ENCODE measurements at places on chromosomes 4 and X.

GRCh38 chr4:137393044-137393443 is 139.2 kb downstream of the PCDH18 start:
- DNase-seq, result no peak

DNA sequence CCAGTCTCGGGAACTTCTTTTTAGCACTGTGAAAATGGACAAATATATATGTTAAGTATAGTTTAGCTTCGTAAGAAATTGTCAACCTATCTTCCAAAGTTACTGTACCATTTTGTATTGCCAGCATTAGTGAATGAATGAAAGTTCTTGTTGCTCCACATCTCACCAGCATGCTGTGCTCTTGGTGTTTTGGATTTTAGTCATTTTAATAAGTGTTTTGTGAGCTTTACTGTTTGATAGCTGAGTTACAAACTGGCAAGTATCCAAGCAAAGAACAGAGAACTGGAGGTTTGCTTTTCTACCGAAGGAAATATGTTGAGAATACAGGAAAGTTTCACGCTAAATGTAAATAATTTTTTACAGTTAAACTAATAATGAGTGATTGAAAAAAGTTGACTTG is 33.0 kb downstream of the SNCA start:
- no peak for DNase-seq

- DNase-seq, result no peak
Observed at GRCh38 chr4:100299046-100299840, 109.0 kb upstream of the DDIT4L start.

- DNase-seq, result no peak
Observed at GRCh38 chr4:7524843-7525242, 90.1 kb upstream of the PSAPL1 start.

GRCh38 chr4:86054286-86055032 is 305.4 kb downstream of the MAPK10 start:
- DNase-seq, result no peak

GRCh38 chr4:165502916-165503907 is 124.4 kb downstream of the CPE start:
- peak; percentile 31 for DNase-seq

DNA sequence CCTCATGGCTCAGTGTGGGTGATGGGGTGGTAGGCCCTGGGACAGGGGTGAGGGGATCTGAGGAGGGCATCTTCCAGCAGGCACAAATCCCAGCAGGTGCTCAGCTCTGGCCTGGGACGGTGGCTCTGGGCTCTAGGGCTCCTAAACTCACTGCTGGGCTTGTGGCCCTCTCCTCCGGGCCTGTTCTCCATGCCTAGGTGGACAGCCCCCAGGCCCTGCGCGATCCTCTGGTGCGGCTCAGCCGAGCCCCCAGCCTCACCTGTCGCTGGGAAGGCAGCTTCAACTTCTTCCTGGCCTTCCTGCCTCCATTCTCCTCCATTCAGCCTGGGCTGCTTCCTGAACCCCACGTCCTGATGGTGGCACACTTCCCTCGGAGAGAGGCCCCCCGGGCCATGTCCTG is 19.3 kb upstream of the FGFR3 start:
- no peak for DNase-seq

DNA sequence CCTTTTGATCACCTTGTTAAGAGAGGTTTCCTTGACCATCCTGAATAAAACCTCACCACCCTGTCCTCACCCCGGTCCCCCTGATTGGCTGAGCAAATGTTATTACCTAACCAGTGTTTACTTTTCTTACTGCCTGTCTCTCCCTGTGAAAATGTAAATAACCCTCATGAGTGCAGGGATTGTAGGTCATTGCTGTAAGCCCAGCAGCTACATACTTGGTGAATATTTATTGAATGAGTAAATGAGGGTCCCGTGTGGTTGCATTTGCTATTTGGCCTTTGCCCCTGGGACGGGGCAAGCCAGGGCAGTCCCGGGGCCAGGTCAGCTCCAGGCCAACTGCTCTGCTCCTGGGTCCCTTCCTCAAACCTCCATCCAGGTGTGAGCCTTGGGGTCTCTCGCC is 55.5 kb upstream of the CLCN4 start:
- DNase-seq, result peak; percentile 42

DNA sequence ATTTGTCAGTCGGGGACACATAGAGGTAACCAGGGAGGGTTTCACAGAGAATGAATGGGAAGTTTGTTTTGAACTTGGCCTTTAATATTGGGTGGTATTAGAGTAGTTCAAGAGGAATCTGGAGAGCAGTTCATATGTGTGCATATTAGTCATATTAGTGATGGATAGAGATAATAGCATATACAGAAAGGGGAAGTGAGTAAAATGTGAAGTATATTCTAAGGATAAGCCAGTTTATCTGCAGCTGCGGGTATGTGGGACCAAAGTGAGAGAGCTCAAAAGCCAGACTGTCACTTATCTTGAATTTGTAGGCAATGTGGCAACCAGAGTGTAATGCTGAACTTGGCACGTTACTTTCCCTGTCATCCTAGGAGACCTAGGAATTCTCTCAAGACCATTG is 169.9 kb downstream of the AFF2 start:
- no peak for DNase-seq

- DNase-seq, result no peak
Observed at GRCh38 chr4:184936071-184936470, 82.2 kb upstream of the HELT start.

DNA sequence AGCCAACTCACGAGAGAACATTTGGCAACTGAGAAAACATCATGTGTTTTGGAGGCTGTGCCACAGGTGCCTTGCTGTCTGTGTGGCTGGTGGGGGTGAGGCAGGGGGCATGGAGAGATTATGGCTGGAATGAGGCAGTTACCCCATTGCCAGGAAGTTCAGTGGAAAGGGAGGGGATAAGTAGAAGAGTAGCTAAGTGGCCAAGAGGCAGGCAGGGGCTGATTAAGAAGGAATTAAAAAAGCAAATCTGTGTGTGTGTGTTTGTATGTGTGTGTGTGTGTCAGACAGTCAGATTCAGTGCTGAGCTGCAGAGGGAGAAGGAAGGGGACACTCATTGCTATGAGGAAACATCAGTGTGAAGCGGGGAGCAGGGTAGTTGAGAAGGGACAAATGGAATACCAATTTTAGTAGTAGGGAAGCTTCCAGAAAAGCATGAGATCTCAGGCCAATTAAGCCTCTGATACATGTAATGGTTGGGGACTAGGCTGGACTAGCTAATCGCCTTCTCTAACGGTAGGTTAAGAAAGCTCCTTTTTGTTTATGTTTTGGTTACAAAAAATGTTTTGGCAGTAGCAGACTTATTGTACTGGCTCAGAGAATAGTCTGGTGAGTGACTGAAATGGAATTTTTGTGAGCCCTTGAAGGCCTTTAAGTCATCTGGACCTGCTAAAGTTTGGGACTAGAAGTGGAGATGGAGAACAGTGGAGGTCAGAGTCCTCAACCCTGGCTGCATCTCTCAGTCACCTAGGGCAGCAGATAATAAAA is 18.5 kb downstream of the TMEM164 start:
- no peak for DNase-seq

DNA sequence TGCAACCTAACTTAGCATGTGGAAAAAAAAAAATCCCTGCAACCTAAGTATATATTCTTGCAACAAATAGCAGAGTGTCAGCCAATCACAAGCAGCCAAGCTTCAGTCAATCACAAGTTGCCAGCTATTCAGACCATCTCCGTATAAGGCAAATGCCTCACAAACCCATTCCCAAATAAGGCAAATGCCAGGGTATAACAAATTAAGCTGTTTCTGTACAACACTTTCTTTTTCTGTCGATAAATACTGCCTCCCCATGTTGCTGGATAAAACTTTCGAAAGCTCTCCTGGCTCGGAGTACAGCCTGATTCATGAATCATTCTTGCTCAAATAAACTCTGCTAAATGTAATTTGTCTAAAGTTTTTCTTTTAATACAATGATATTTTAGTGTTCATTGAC is 460.7 kb upstream of the SMIM31 start:
- DNase-seq, result no peak

DNA sequence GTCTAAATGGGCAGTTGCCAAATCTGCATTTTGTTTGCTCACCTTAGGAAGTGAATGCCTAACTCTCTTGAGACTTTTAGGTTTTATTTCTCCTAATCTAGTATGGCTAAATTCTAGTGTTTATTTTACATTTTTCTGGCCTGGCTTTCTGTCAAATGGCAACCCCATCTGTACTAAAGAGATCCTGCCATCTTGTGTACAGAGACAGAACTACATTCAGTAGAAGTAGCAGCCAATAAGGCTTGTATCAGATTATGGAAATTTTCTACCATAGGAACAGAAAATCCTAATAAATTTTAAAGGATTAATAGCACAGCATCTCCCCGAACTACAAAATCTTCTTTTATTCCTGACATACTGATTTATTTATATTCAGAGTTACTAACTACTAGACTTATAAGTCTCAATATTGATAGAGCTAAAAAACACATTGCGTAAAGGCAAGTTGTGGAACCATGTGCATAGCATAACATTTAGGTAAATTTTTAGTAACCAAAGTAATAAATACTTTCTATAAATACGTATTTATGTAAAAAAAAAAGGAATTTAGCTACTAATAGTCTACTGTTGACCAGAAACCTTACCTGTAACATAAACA is 45.5 kb downstream of the TMEM144 start:
- DNase-seq, result peak; percentile 13

DNA sequence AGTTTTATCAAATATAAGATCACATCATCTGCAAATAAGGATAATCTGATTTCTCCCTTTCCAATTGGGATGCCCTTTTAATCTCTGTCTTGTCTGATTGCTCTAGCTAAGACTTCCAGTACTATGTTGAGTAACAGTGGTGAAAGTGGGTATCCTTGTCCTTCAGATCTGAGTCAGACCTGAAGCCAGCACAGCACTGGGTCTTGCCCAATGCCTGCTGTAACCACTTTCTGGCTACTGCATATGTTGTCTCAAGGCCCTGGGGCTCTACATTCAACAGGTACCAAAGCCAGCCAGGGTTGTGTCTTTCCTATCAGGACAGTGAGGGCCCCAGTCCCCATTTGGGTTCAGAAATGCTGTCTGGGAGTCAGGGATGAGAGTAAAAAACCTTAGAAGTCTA is 90.3 kb downstream of the CYSLTR1 start:
- DNase-seq, result no peak

GRCh38 chr4:139619644-139620043 is 46.0 kb upstream of the MGST2 start:
- no peak for DNase-seq

DNA sequence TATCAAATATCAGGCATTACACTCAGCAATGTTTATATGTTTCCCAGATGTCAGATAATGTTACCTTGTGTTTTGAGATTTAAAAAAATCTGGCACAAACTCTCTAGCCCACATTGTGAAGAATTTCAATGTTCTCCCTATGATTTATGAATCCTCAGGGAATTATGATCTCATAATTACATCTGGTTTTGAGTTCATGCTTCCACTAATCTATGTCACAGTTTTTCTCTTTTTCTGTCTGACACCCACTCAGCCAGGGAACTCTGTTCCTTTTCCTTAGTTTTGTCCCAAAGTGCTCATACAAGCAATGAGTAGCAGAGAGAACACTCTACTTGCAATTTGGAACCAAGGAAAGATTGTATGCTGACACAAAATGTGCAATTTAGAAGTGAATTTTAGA is 212.1 kb upstream of the POF1B start:
- no peak for DNase-seq

DNA sequence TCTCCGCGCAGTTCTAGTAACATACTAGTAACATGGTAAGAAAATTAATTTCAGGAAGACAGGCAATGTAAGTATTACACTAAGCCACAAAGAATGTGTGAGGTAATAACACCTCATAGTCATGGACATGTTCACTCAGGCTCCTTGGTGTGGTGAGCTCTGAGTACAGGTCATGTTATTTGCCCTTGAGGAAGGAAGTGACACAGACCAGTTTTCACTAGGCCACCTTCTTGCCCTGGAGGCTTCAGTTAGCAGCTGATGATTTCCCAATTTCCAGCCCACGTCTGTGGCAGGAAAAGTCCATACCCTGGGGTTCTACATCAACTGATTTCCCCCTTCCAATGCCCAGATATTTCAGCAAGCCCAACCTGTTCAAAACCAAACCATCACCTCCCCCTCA is 6.7 kb downstream of the APOO start:
- DNase-seq, result peak; percentile 68

DNA sequence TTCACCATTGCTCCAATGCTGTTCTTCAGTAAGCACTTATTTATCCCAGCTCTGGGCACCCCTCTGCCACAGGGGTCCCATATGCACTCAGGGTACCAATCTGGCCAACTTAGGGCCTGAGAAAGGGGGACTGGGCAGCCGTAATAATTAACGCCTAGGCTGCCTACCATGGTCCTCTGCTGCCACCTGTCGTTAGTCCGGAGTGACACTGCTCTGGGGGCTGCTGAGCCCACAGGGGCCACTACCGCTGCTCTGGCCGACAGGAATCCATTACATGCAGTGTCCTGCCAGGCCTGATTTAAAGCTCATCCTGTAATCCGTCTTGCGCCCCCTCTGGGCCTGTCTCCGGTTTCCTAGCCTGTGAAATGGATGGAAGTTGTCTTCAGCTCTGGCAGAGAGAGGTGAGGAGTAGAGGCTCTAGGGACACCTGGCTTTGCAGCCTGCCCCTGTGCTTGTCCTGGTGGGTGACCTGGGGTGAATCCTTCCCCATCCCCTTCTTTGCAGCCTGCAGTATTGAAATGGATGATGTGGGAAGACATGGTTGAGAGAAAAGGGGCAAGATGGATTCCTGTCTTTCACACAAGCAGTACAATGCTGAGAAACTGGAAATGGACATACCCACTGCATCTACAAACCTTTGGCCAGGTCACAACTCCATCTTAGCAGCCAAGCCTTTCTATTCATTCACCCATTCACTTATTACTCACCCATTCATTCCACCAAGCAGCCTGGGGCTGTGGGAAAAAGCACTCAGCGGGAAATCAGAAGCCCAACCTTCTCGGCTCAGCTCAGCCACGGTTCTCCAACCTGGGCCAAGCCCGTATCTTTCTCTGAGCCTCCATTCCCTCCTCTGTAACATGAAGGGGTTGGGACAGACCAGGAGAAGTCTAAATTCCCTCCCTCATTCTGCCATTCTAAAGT is 116.3 kb upstream of the NALF2 start:
- peak; percentile 46 for DNase-seq

GRCh38 chrX:135340831-135341230 is 31.6 kb downstream of the ETDC start:
- no peak for DNase-seq

DNA sequence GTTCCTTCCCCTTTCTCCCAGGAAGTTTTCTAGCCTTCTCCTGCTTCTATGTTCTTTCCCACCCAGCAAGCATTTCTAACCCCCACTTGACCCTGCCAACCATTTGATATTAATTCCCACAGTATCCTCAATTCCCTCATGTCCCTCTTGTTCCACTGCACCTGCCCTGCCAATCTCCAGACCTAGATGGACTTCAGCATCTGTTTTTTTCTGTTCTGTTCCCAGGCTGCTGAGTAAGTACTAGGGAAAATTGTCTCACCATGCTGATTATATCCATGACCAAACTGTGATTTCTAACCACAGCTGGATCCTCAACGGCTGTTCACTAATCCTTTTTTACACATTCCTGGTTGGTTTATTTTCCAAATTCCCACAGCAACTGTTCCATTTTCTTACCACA is 37.7 kb downstream of the CLCN5 start:
- DNase-seq, result no peak

GRCh38 chr4:121690001-121690400 is 6.8 kb downstream of the ANXA5 start:
- no peak for DNase-seq
